ENCODE measurements at places on chromosomes 4 and X.

DNA sequence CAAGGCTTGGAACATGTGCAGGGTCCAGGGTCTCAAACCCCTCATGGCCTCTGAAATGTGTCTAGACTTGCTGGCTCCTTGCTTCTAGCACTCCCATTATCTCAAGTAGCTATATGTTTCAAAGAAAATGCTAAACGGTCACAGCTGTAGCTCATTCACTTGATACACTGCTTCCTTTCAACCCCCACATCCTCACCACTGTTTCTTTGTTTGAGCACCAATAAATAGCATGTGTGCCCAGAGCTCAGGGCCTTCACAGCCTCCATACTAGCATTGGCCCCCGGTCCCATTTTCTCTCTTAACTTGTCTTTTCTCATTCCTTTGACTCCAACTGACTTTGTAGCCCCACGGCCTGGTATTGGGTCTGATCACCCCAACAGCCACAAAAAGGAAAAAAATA, 801.8 kb downstream of the STIM2 start:
- no peak overlapping the region for H3K27ac ChIP-seq
- H3K36me3 ChIP-seq, result no peaks in the 10 kb centered on the region
- H3K27me3 ChIP-seq, result no peaks in the 10 kb centered on the region
- DNase-seq, result no peak
- H3K4me3 ChIP-seq, result no peak overlapping the region

DNA sequence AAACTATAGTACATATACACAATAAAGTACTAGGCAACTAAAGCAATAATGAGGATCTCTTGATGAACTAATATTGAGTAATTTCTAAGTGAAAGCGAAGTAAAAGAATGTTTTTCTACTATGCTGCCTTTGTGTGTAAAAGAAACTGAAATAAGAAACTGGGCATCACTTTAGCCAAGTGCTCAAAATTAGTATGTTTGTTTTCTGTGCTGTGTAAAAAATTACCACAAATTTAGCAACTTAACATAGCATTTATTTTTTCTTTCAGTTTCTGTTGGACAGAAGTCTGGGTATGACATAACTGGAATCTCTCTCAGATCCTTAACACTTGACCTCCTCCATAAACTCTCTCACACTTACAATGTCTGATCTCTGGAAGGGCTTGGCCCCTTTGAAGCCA, 687.1 kb upstream of the MAGEB2 start:
- H3K4me1 ChIP-seq, result no peaks in the 10 kb centered on the region
- no peak overlapping the region for H3K27ac ChIP-seq
- H3K27me3 ChIP-seq, result peaks cover 2% of the 10 kb centered on the region
- no peak overlapping the region for H3K4me3 ChIP-seq
- no peaks in the 10 kb centered on the region for H3K36me3 ChIP-seq

- H3K4me3 ChIP-seq, result peak within 1 kb of the TSS; percentile 90
- H3K27me3 ChIP-seq, result peaks cover 7% of the 10 kb centered on the region
- peaks cover 48% of the 10 kb centered on the region for H3K4me1 ChIP-seq
- peak; percentile 98 for DNase-seq
Measured at GRCh38 chr4:141220691-141221659, at the start of gene ZNF330. Gene ZNF330, plus strand, starts transcription at chr4:141220895. Its CDS starts 1,477 bp downstream, at chr4:141222372.

- H3K27ac ChIP-seq, result no peak overlapping the region
- no peaks in the 10 kb centered on the region for H3K36me3 ChIP-seq
- H3K4me1 ChIP-seq, result no peaks in the 10 kb centered on the region
- H3K4me3 ChIP-seq, result no peak overlapping the region
- H3K27me3 ChIP-seq, result no peaks in the 10 kb centered on the region
Measured at GRCh38 chr4:131370846-131371245, 1778.2 kb upstream of the PCDH10 start.

DNA sequence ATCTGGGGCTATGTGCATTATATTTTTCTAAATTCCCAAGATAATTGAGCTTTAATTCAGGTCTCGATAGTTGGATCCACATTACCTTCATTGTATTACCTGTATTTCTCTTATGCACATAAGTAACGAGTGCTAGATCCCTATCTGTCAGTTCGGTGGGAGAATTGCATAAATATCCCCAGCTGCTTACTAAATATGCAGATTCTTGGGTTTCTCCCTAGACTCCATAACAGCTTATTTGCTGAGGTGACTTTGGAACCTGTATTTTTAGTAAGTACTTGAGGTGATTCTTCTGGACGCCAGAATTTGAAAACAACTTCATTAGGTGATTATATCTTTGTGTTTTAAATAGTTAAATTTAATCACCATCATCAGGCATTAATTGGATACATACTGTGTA, 15.0 kb downstream of the UGT8 start:
- no peak overlapping the region for H3K4me3 ChIP-seq
- no peaks in the 10 kb centered on the region for H3K4me1 ChIP-seq
- H3K27ac ChIP-seq, result no peak overlapping the region
- no peak for DNase-seq
- peaks cover 11% of the 10 kb centered on the region for H3K27me3 ChIP-seq
- no peaks in the 10 kb centered on the region for H3K36me3 ChIP-seq

GRCh38 chrX:99413317-99413716, 996.8 kb downstream of the PCDH19 start:
- H3K36me3 ChIP-seq, result no peaks in the 10 kb centered on the region
- DNase-seq, result no peak
- H3K27me3 ChIP-seq, result peaks cover 13% of the 10 kb centered on the region
- H3K4me3 ChIP-seq, result no peak overlapping the region
- H3K4me1 ChIP-seq, result no peaks in the 10 kb centered on the region
- no peak overlapping the region for H3K27ac ChIP-seq

DNA sequence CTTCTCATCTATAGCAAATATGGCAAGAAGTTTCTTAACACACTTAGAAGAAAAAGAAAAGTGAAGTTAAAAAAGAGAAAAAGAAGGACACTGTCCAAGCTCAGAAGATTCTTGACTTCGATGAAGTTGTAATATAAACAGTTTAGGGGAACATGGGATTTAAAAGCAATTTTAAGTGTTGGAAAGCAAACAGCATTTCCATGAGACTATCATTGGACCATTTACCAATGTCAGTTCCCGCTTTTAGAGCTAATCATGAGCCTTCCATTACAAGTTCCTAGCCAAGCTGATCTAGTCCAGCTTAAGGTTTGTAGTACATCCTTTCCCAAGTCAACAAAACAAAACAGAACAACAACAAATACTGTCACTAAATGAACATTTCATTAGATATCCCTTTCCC, 45.1 kb upstream of the FGF2 start:
- H3K36me3 ChIP-seq, result no peaks in the 10 kb centered on the region
- no peak overlapping the region for H3K27ac ChIP-seq
- peaks cover 17% of the 10 kb centered on the region for H3K4me1 ChIP-seq
- DNase-seq, result no peak

- no peak overlapping the region for H3K27ac ChIP-seq
- no peaks in the 10 kb centered on the region for H3K27me3 ChIP-seq
Measured at GRCh38 chr4:135553213-135553612, 1351.6 kb upstream of the PABPC4L start.

- no peak for DNase-seq
- no peaks in the 10 kb centered on the region for H3K4me1 ChIP-seq
- no peak overlapping the region for H3K27ac ChIP-seq
- no peak overlapping the region for H3K4me3 ChIP-seq
- H3K27me3 ChIP-seq, result peaks cover 39% of the 10 kb centered on the region
Measured at GRCh38 chrX:37487271-37487670, 84.2 kb upstream of the LANCL3 start.

DNA sequence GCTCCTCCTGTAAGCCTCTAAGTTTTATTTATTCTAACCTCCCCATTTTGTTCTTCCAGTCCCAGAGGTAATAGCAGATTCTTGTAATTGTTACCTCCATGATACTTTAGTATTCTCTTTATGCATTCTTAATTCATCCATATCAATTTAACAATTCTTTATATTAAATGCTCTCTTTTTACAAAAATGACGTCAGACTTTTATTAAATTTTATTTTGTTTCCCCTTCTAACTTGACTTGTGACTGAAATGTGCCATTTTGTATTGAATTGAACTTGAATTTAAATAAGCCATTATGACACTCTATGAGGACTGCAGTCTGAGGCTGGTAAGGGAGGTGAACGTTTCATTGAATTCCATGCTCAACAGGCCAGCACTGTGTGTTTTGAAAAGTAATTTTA, 60.0 kb upstream of the NUDT10 start:
- H3K4me1 ChIP-seq, result no peaks in the 10 kb centered on the region
- peaks cover 4% of the 10 kb centered on the region for H3K27me3 ChIP-seq
- H3K36me3 ChIP-seq, result peaks cover 1% of the 10 kb centered on the region
- H3K4me3 ChIP-seq, result no peak overlapping the region
- H3K27ac ChIP-seq, result no peak overlapping the region

- H3K4me3 ChIP-seq, result peak overlapping the region; percentile 91
- peaks cover 60% of the 10 kb centered on the region for H3K4me1 ChIP-seq
- H3K27me3 ChIP-seq, result no peaks in the 10 kb centered on the region
- peak overlapping the region; percentile 95 for H3K27ac ChIP-seq
- DNase-seq, result peak; percentile 78
Measured at GRCh38 chr4:40199999-40200874, 3.4 kb downstream of the RHOH start.

- no peak overlapping the region for H3K27ac ChIP-seq
- H3K27me3 ChIP-seq, result peaks cover 51% of the 10 kb centered on the region
- no peaks in the 10 kb centered on the region for H3K36me3 ChIP-seq
- no peak for DNase-seq
- H3K4me1 ChIP-seq, result no peaks in the 10 kb centered on the region
- no peak overlapping the region for H3K4me3 ChIP-seq
Measured at GRCh38 chrX:52353838-52354237, 15.0 kb upstream of the XAGE2 start.

- no peaks in the 10 kb centered on the region for H3K27me3 ChIP-seq
- H3K36me3 ChIP-seq, result no peaks in the 10 kb centered on the region
- no peak for DNase-seq
- H3K27ac ChIP-seq, result no peak overlapping the region
Measured at GRCh38 chr4:155526452-155527169, 140.0 kb upstream of the GUCY1A1 start.

GRCh38 chr4:102606261-102606660, 105.1 kb downstream of the NFKB1 start:
- peak overlapping the region; percentile 90 for H3K27ac ChIP-seq
- H3K4me1 ChIP-seq, result peaks cover 70% of the 10 kb centered on the region
- no peak overlapping the region for H3K4me3 ChIP-seq
- DNase-seq, result no peak

- H3K36me3 ChIP-seq, result no peaks in the 10 kb centered on the region
- peaks cover 3% of the 10 kb centered on the region for H3K27me3 ChIP-seq
- no peak within 1 kb of the TSS for H3K4me3 ChIP-seq
- no peaks in the 10 kb centered on the region for H3K4me1 ChIP-seq
- DNase-seq, result no peak
Measured at GRCh38 chrX:105220636-105221035, at the start of gene TEX13A. Gene TEX13A, minus strand, starts transcription at chrX:105220694. Its CDS starts 297 bp downstream, at chrX:105220397.

GRCh38 chr4:163515198-163515597, 20.7 kb downstream of the TMA16 start:
- H3K27me3 ChIP-seq, result no peaks in the 10 kb centered on the region
- no peak overlapping the region for H3K27ac ChIP-seq
- DNase-seq, result no peak
- no peak overlapping the region for H3K4me3 ChIP-seq
- H3K36me3 ChIP-seq, result peaks cover 97% of the 10 kb centered on the region

GRCh38 chr4:8247047-8247930, 22.3 kb upstream of the HTRA3 start:
- H3K27me3 ChIP-seq, result no peaks in the 10 kb centered on the region
- H3K4me3 ChIP-seq, result no peak overlapping the region
- H3K27ac ChIP-seq, result no peak overlapping the region
- no peaks in the 10 kb centered on the region for H3K4me1 ChIP-seq

DNA sequence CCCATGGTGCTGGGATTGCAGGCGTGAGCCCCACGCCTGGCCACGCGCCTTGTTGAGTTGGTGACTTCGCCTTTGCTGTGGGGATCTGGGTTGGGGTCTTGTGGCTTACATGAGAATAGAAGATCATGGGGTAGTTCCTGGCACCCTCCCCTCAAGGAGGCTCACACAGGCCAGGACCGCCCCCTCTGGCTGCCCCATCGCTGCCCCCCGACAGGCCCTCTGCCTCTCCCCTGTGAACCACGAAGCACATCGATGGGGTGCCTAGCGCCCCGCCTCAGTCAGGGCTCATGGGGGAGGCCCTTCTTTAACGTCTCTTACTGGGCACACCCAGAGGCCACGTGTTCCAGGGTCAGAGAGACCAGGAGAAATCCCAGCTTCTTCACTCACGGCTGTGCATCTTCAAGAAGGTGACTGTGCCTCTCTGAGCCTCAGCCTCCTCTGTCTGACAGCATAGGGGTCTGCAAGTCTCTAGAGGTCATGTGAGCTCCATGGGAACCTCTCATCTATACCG, 23.6 kb upstream of the SPON2 start:
- peaks cover 12% of the 10 kb centered on the region for H3K4me1 ChIP-seq
- H3K4me3 ChIP-seq, result no peak overlapping the region
- peak; percentile 20 for DNase-seq
- no peaks in the 10 kb centered on the region for H3K27me3 ChIP-seq

- no peak for DNase-seq
- H3K27ac ChIP-seq, result no peak overlapping the region
- no peaks in the 10 kb centered on the region for H3K36me3 ChIP-seq
- H3K4me3 ChIP-seq, result no peak overlapping the region
Measured at GRCh38 chr4:20249333-20249732, 2.4 kb upstream of the SLIT2 start.

- DNase-seq, result no peak
- H3K27ac ChIP-seq, result no peak overlapping the region
- H3K27me3 ChIP-seq, result no peaks in the 10 kb centered on the region
- no peak overlapping the region for H3K4me3 ChIP-seq
Measured at GRCh38 chr4:108001540-108002135, 11.9 kb downstream of the HADH start.

DNA sequence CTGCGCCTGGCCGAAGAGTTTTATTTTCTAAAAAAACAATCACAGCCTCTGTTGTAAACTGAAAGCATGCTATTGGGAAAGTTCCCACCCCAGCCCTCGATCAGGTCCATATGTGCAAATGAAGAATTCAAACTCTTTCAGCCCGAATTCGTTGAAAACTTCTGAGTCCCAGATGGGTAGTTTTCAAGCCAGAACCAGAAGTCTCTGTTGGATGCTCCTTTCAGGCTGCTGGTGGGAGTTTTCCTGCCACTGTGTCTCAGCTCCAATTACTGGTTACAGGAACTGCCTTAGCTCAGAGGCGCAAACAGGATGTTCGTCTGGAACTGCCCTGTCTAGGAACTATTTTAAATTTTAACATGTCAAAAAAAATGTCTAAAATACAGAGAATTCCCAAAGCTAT, 9.3 kb upstream of the ALG13 start:
- no peaks in the 10 kb centered on the region for H3K4me1 ChIP-seq
- peaks cover 18% of the 10 kb centered on the region for H3K27me3 ChIP-seq
- no peak overlapping the region for H3K27ac ChIP-seq
- no peaks in the 10 kb centered on the region for H3K36me3 ChIP-seq
- H3K4me3 ChIP-seq, result no peak overlapping the region

- peak overlapping the region; percentile 9 for H3K4me3 ChIP-seq
- H3K27me3 ChIP-seq, result peaks cover 49% of the 10 kb centered on the region
- no peak for DNase-seq
- no peaks in the 10 kb centered on the region for H3K36me3 ChIP-seq
Measured at GRCh38 chrX:73127700-73128241, 48.5 kb upstream of the PABPC1L2A start.

- H3K27ac ChIP-seq, result no peak overlapping the region
- no peak overlapping the region for H3K4me3 ChIP-seq
- H3K27me3 ChIP-seq, result no peaks in the 10 kb centered on the region
Measured at GRCh38 chr4:76965866-76966579, 16.5 kb downstream of the SEPTIN11 start.

- no peaks in the 10 kb centered on the region for H3K4me1 ChIP-seq
- no peaks in the 10 kb centered on the region for H3K36me3 ChIP-seq
- H3K27me3 ChIP-seq, result peaks cover 20% of the 10 kb centered on the region
- H3K27ac ChIP-seq, result no peak overlapping the region
Measured at GRCh38 chr4:84417997-84418709, 80.9 kb downstream of the NKX6-1 start.
